ENCODE measurements at places on chromosomes 2 and 18. TPM values are rescaled to one million over a fixed set of nuclear protein-coding genes. Genes with fewer than 3 reads are reported as not detected.

- H3K27me3 ChIP-seq = no peaks in the 10 kb centered on the region
Observed at GRCh38 chr18:6569813-6570212, 155.1 kb upstream of the L3MBTL4 start.

- no peaks in the 10 kb centered on the region for H3K4me1 ChIP-seq
- no peak for DNase-seq
- no peaks in the 10 kb centered on the region for H3K27me3 ChIP-seq
- no peak overlapping the region for H3K27ac ChIP-seq
- H3K36me3 ChIP-seq = no peaks in the 10 kb centered on the region
Observed at GRCh38 chr18:60145776-60146175, 226.8 kb downstream of the MC4R start.

DNA sequence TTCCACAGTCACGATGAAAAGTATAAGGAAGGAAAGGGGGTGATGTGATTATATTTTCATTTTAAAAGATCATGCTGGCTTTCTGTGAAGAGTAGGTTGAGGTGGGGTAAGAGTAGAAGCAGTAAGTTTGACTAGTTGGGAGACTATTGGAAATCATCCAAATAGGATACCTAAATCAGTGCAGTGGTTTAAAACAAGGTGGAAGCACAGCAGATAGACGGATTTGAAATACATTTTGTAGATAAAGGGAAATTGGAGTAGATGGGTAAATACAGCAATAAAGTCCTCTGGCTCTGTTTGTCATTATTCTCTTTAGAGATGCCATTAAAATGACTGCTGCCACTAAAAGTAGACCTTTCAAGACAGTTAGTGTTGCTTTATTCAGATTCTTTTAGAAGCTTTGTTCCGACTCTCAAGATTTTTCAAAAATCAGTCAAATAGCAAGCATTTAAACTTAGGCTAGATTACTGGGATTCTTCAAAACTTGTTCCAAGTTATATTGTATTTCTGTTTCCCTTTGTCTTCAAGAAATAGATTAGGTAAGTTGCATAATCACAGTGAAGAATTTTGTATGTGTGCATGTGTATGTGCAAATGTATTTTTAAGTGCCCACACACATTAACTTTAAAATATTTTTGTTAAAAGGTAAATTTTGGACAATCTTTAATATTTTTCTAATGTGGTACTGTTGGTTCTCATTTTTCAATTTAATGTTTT is 61.7 kb upstream of the DTNA start:
- no peaks in the 10 kb centered on the region for H3K36me3 ChIP-seq
- H3K27ac ChIP-seq = no peak overlapping the region
- H3K27me3 ChIP-seq = no peaks in the 10 kb centered on the region
- DNase-seq = no peak
- no peaks in the 10 kb centered on the region for H3K4me1 ChIP-seq

GRCh38 chr18:8800876-8801262 is 95.5 kb downstream of the MTCL1 start:
- H3K27ac ChIP-seq = no peak overlapping the region
- H3K27me3 ChIP-seq = no peaks in the 10 kb centered on the region
- no peak for DNase-seq

GRCh38 chr2:84631985-84632384 is 115.7 kb downstream of the DNAH6 start:
- no peak overlapping the region for H3K27ac ChIP-seq
- H3K4me3 ChIP-seq = no peak overlapping the region
- no peaks in the 10 kb centered on the region for H3K4me1 ChIP-seq
- no peaks in the 10 kb centered on the region for H3K27me3 ChIP-seq

GRCh38 chr2:147133286-147133908 is 711.4 kb upstream of the ACVR2A start:
- no peaks in the 10 kb centered on the region for H3K36me3 ChIP-seq
- H3K27ac ChIP-seq = no peak overlapping the region
- H3K4me1 ChIP-seq = no peaks in the 10 kb centered on the region
- H3K27me3 ChIP-seq = no peaks in the 10 kb centered on the region

DNA sequence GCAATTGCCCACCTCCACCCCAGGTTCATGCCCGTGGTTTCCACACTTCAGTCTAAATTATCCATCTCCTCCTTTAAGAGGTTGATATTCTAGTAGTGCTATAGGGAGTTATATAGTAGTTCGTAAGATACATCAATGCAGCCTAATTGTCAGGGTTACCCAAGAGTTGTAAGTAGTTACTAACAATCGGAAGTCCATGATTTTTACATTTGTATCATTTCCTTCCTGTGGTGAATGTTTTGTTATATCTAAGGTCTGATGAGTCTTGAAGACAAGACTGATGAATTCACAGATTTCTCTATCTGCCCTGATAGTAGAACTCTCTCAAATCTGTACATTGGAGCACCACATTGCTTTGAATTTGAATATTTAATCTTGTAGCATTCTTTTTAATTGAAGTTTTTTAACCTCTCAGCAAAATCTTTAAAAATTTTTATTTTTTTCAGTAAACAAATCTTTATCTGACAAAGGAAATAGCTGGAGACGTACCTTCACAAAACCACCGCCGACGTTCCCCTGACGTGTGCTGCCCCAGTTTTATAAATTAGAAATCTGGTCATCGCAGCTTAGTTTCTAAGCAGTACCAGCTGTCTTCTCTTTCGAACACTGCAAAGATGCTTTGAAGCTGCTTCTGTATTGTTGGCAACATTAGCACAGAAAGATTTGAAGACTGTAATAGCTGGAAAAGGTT is 264.5 kb downstream of the SOCS6 start:
- H3K27me3 ChIP-seq = no peaks in the 10 kb centered on the region
- no peaks in the 10 kb centered on the region for H3K4me1 ChIP-seq

DNA sequence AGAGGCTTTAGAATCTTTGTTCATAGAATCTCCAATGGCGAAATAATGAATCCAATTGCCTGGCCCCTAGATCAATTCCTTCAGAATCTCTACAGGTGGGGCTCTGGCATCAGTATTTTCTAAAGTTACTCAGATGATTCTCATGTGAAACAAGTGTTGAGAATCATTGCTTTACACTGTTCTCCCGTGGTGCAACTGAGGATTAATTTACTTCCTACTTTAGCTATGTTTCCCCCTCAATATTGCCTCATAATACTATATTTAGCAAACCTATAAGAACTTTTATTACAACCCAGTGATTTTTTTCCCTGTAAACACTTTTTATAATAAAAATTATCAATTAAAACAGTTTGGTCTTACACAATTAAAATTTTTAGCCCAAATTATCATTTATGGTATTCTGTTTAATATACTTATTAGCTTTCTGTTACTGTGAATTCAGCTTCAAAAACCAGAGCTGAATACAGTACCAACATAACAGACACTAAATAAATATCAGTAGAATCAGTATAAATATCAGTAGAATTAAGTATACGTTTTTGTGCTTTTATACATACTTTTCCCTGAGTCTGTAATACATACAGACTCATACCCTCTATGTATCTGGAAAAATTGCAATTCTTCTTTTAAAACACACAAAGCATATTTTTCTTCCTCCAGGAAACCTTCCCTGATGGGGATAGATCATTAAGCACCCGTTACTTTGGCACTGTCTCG is 20.8 kb downstream of the SLC38A11 start:
- H3K36me3 ChIP-seq = no peaks in the 10 kb centered on the region
- H3K27me3 ChIP-seq = no peaks in the 10 kb centered on the region
- no peaks in the 10 kb centered on the region for H3K4me1 ChIP-seq
- no peak overlapping the region for H3K27ac ChIP-seq

MRPL30 gene
- total RNA-seq = 19.4 TPM

TUBA3D gene
- not detected for total RNA-seq

AMER3 gene
- total RNA-seq = not detected
